CD8-positive, alpha-beta memory T cell (primary cell): ENCODE measurements at places on chromosomes 5 and 9.

DNA sequence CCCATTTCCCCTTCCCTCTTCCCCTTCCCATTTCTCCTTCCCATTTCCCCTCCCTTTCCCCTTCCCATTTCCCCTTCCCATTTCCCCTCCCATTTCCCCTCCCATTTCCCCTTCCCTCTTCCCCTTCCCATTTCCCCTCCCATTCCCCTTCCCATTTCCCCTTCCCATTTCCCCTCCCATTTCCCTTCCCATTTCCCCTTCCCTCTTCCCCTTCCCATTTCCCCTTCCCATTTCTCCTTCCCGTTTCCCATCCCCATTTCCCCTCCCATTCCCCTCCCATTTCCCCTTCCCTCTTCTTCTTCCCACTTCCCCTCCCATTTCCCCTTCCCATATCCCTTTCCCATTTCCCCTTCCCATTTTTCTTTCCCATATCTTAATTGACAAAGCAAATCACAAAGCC is 109.0 kb downstream of the OLFM1 start:
- DNase-seq, result no peak

- no peak for DNase-seq
Observed at GRCh38 chr5:137312011-137312410, 187.1 kb downstream of the SPOCK1 start.

- DNase-seq, result no peak
Observed at GRCh38 chr5:143776951-143777350, 35.0 kb upstream of the HMHB1 start.

DNA sequence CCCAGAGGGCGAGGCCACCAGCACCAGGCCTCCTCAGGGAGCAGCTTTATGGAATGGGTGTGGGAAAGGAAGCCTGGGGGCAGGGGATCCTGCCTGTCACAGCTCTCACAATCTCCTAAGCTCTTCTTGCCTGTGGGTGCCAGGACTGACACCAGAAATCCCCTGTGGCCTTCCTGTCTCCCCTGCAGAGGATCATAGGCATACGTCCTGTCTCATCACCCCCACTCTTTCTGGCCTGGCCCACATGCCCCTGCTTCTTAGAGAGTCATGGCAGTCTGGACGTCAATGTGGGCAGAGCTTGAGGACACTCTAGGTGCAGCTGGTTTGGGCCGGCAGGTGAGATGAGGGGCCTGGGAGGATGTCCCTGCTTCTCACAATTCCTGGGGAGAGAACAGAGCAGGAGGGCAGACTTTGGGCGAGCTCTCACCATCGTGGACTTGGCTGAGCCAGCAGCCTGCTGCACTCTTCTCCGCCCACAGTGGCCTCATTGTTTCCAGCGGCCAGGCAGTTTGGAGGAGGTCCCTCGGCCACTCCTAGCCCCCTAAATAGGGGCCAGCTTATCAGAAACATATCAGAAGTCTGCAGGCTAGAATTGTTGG is 67.3 kb upstream of the ZFR start:
- peak; percentile 8 for DNase-seq

GRCh38 chr9:4805191-4805918 is 12.6 kb downstream of the RCL1 start:
- no peak for DNase-seq

DNA sequence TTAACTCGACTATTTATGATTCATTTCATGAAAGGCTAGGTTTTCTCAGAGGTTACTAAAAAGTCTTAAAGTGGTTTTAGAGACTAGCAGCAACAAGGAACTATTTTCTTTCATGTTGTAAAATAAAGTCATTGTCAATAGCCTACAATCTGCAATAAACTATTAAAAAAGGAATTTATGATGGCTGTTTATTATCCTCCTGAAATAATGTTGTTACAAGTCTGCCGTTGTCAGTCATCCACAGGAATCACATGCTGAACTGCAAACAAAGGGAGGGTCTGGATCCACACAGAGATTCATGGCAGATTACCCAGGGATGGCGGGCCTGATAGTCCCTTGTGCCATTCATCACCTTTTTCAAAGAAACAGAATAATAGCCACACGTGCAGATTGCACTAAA is 49.2 kb downstream of the TMEM174 start:
- no peak for DNase-seq

GRCh38 chr9:1554081-1555035 is 460.8 kb upstream of the SMARCA2 start:
- DNase-seq, result no peak

GRCh38 chr5:171283753-171284152 is 25.3 kb upstream of the TLX3 start:
- DNase-seq, result no peak

- DNase-seq, result no peak
Observed at GRCh38 chr9:30677221-30677620, 1707.2 kb upstream of the ACO1 start.

GRCh38 chr9:83027153-83027891 is 35.6 kb downstream of the RASEF start:
- no peak for DNase-seq

DNA sequence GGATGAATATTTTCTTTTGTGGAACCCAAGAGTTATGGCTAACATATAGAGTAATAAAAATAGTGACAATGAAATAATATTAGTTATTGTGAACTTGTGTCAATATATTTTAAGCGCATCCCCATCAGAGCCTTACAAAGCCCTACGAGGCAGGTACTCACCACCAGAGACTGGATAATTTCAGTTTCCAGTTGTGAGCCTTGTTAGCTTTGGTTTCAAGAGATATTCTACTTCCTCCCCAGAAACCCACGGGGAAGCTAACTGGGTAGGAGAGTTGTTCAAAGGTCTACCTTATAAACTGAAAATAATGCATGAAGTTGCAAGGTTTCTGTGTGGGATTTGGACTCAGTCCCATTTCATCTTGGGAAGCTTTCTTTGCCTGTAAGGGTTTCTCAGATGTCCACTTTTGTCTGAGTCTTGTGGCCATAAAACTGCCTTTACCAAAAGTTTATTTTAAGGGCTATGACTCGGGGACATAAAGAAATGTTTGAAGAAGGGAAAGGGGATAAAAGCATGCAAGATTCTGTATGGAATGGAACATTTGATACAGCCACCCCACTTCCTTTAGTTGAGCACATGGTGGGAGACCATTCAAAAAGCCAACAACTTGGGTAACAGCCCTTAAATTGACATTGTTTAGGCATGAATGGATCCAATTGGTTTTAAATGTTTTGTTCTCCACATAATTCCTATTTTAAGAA is 57.4 kb upstream of the ANKRD55 start:
- no peak for DNase-seq

DNA sequence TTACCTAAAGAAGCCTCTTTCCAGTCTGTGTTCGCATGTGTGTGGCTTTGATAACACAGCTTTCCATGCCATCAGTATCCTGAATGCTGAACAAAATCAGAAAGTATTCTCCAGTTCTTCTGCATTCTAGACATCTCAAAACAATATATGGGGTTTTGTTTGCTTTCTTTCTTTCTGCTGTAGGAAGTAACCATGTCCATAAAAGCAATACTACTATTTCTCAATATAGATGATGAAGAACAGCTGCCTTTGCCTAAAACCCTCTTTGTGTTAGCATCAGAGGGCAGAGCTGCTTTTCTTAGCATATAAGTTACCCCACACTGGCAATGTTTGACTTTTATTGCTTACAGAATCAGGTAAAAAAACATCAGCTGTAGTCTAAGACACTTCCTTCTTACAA is 963.6 kb downstream of the CDH12 start:
- no peak for DNase-seq

DNA sequence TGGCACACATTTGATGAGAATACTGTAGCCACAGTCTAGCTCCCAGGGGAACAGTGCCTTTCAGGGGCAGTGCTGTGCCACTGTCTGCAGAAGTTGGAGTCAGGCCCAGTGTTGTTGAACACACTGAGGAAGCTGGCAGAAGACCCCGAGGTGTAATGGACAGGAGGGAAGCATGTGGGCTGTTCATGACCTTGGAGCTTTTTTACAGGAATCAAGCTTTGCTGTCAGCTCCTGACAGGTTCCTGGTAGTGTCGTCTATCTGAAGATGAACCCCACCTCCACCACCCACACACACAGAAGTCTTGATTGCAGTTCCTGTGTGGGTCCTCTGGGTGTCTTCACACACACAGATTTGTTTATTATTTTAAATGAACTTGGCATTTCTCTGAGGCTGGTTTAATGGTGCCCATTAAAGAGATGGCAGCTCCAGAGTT is 40.3 kb upstream of the TNFAIP8 start:
- peak; percentile 61 for DNase-seq

- DNase-seq, result no peak
Observed at GRCh38 chr9:135960411-135961276, 529 bp downstream of the UBAC1 start.

GRCh38 chr9:68509689-68510088 is 31.0 kb downstream of the TMEM252 start:
- DNase-seq, result no peak

GRCh38 chr5:66877843-66878242 is 281.6 kb downstream of the MAST4 start:
- no peak for DNase-seq

DNA sequence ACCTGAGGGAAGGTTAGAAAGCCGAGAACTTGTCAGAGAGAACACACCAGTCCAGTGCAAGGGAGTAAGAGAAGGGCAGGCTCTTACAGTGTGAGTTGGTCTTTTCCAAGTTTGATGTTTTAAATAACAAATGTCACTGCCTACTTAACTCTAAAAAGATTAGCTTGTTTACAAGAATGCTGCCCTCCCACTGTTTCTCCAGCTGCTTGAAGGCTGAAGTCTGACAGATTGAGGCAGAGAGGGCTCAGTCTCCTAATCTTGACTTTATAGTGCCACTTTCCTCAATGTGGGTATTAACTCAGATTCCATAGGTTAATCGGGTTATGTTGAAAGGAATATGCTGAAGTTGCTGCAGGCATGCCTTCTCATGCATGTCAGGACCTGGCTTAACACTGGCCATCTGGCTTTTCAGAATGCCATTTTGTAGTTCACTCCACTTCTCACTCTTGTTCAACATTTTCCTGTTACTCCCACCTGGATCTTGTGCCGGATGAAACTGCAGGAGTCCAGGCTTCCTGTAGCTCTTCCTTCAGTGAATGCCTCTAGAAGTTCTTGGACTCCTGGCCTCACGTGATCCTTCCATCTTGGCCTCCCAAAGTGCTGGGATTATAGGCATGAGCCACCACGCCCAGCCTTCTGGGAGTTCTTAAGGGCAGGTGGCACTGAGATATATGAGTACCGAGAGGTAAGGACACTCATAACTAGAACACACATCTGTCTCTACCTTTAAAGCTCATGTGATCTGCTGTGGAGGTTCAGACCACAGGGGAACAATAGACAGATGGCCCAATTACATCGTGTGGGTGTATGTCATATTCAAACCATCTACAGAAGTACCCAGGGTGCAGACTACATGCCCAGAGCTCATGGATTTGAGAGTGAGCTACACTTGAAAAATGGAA is 249.7 kb downstream of the ARHGAP26 start:
- DNase-seq, result no peak

DNA sequence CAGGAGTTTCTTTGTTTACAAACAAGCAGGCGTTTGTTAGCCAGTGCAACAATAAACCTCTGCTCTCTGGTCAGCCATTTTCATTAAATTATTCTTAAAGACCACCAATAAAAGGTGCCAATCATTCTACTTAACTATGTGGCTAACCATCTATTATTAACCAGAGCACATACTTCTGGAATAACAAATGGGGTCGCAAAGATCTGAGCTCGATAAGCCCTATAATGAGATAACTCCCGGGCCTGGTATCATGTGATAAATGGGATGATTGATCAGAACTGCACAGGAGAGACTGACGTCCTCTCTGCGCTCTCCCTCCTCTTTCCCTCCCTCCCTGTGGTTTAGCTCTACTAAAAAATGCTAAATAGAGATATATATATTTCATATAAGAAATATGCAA is 488.2 kb downstream of the NTRK2 start:
- DNase-seq, result no peak

- no peak for DNase-seq
Observed at GRCh38 chr5:128681764-128682592, 143.9 kb upstream of the FBN2 start.

DNA sequence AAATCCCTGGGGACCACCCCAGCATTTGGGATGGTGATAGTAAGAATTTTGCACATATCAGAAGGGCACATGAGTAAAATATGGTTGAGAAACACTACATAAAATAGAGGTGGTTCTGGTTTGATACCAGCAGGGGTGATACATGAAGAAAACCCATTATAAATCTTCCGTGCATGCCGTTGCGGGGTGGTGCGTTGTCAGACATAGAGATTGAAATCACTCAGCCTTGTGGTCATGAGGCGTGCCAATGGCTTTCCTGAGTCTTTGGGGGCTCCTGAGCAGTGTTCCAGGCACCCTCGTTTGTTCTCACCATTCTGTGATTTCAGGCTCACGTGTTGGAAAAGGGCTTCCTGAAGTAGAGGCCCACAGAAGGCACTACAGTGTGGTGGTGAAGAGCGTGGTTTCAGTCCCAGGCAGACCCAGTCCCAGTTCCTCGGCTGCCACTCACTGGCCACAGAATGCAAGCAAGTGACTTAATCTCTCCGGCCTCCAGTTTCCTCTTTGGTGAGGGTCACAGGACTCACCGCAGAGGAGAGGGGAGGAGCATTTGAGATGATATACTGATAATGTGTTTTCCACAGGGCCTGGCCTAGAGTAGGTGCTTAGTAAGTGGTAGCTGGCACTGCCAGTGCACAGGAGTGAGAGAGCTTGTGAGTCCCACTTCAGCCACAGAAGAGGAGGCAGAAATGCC is 20.5 kb upstream of the GLRX start:
- peak; percentile 46 for DNase-seq

GRCh38 chr5:93675460-93676450 is 65.6 kb downstream of the POU5F2 start:
- no peak for DNase-seq

DNA sequence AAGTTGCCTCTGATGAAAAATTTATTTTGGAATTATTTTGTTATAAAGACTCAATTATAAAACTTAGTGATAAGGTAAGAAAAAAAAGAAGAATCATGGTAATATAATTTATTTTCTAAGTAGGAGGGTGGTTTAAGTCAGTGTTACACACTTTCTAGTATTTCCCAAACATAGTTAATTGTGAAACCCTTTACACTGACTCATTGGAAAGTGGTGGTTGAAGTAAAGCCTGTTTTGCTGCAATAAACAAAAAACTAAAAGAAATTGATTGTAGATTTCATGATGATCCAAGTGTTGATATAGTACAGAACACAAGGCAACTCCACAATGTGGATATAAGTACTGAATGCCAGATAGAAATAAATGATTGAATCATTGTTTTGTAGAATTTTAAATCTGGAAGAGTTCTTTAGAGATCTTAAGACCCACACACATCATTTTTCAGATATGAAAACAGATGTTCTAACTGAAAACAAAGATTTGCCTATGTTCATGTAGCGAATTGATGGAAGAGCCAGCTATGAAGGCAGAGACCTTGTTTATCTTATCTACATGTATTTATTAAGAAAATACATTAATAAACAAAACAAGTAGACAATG is 539.8 kb downstream of the PRELID2 start:
- DNase-seq, result no peak

DNA sequence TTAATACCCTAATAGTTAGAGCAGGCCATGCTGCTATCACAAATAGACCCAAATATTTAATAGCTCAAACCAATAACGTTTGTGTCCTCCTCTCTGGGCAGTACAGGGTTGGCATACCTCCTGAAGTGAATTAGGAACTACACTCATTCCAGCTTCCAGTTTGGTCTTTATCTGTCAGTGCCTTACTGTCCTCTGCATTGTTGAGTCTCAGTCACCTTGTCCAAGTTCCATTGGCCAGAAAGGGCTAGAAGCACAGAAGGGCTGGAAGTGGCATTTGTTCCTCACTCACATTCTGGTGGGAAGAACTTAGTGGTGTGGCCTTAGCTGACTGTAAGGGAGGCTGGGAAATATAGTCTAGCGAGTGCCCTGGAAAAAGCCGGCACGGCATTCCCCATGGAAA is 11.2 kb downstream of the FXN start:
- no peak for DNase-seq

- DNase-seq, result no peak
Observed at GRCh38 chr9:26077860-26078259, 399.6 kb upstream of the TUSC1 start.

GRCh38 chr9:99249619-99250018 is 27.5 kb downstream of the SEC61B start:
- no peak for DNase-seq
